ENCODE measurements at places on chromosomes 1 and 21.

DNA sequence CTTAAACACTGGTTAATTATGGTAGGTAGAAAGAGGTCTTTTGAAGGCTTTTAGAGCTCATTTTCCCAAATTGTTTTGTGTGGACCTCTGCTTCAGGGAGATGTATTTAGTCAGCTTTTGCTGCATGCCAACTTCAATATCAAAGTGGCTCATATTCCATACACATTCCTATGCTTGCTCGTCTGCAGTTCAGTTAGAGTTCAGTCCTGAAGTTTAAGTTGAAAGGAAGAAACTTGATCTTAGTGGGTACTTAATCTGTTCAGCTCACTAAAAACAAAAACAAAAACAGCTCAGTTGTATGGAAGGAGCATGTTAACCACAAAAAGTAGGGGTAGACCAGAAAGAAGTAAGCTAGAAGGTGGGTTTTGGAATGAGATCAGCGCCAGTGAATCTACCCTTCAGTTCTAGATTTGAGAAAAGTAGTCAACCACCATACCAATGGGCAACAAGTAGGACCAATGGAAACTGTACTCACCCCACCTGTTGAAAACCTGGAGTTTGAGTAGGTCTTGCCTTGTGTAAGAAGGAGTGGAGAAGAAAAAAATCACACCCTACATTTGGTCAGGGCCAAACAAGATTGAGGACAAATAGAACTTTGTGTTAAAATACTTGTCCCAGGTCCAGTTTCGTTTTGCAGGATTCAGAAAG, 58.0 kb downstream of the LEPR start:
- DNase-seq, result no peak

DNA sequence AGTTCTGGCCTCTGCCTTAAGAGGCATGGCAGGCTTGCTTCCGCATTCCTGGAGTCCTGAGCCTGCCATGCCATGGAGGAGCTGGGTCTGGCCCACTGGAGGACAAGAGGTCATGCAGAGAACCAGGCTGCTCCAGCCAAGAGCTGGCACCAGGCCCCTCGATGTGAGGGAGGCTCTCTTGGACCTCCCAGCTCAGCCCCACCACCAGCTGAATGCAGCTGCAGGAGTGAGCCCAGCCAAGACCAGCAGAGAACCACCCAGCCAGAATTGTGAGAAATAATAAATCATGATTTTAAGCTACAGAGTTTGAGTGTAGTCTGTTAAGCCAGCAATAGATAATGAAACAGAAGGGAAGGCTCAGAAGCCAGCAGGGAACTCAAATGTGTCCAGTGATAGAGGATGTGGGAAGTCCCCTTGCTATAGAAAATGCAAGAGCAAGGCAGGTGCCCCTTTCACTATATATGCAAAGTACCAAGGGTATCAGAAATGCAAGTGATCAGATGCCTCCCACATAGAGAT, 118.4 kb downstream of the HIVEP3 start:
- no peak for DNase-seq

DNA sequence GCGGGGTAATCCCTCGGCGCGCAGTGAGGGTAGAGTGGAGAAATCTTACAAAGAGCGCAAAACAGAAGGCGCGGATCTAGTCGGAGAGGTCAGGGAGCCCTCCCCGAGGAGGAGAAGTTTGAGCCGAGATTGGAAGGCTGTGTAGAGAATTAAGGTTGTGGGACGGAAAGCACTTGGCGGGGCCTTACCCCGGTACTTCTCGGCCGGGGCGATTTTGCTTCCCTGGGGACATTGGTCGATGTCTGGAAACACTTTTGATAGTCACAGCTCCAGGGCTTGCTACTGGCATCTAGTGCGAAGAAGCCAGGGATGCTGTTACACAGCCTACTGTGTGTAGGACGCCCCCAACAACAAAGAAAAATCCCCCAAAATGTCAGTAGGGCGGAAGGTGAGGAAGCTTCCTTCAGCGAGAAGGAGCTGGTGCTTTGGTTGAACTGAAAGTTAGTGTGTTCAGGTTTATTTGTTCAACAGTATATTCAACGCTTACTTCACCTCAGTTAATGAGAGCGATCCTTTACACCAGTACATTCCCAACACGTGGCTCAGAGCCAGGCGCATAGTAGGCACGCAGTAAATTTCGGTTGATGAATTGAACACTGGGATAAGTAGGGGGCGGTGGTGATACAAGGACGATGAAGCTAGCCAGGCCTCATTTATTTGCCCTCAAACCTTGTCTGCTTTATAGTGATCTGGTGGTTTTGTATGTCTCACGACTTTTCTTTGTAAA, 807 bp downstream of the CEP85 start:
- peak; percentile 45 for DNase-seq

DNA sequence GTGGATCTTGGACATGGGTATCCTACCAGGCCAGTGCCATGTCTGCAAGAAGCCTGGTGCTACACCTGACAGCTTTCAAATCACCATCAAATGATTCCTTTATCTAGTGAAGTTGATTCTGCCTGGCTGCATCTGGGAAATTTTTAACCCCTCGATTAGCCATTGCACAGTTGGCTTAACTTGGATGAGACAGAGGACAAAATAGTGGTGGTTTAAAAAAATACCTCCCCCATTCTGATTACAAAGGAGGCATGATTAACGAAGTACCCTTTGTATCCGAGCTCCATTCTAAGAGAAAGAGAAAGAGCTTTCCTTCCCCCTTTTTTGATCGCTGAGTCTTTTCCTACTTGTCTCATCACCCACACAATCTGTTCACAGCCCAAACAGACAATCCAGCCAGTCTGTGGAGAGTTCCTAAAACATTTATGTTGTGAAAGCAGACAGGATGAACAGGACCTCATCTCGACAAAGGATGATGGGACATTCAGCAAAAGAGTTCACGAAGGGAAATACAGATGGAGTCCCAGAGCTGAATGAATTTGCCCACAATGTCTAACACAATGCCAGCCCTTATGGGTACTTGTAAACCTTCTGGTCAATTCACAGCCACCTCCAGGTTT, 20.5 kb downstream of the WLS start:
- no peak for DNase-seq

DNA sequence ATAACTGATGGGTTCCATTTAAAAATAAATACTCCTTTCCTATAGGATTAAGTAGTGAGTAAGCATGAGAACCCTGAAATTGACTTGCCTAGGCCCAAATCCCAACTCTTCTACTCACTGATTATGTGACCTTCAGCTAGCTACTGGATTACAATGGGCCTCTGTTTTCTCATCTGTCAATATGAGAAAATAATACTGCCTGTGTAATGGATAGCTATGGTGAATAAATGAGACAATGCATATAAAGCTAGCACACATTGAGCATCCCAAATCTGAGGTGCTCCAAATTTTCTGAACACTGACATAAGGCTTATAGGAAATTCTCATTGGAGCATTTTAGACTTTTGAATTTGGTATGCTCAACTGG, 5.3 kb upstream of the LRRC8C start:
- no peak for DNase-seq

DNA sequence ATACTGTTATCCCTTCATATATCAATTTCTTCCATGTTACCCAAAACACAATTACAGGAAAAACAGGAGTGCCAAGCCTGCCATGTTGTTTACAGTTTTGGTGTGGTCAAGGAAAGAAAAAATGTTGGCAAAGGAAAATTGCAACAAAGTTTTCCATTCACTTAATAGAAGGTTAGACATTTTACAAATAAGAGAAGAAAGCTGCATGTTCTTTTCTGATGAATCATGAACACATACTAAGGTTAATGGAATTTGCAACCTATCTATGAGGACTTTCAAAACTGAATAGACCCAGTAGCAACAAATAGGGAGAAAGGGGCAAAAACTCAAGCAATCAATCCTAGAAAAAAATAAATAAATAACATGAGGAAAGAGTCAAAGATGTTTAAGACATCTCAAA, 556.7 kb downstream of the DPYD start:
- peak; percentile 26 for DNase-seq

GRCh38 chr1:43285269-43285990, at the start of gene C1orf210:
C1orf210 (minus strand) TSS chr1:43285581; CDS start chr1:43283270, 2,311 bp downstream.
- peak; percentile 94 for DNase-seq

GRCh38 chr1:12426030-12426429, 192.0 kb downstream of the DHRS3 start:
- DNase-seq, result no peak

GRCh38 chr1:60893136-60893930, 189.0 kb upstream of the NFIA start:
- no peak for DNase-seq

- no peak for DNase-seq
Observed at GRCh38 chr1:208118841-208119606, 125.2 kb downstream of the PLXNA2 start.

GRCh38 chr1:87169263-87169910, 159.3 kb upstream of the LMO4 start:
- no peak for DNase-seq

GRCh38 chr1:225817611-225818061, 7.7 kb downstream of the EPHX1 start:
- DNase-seq, result peak; percentile 84

DNA sequence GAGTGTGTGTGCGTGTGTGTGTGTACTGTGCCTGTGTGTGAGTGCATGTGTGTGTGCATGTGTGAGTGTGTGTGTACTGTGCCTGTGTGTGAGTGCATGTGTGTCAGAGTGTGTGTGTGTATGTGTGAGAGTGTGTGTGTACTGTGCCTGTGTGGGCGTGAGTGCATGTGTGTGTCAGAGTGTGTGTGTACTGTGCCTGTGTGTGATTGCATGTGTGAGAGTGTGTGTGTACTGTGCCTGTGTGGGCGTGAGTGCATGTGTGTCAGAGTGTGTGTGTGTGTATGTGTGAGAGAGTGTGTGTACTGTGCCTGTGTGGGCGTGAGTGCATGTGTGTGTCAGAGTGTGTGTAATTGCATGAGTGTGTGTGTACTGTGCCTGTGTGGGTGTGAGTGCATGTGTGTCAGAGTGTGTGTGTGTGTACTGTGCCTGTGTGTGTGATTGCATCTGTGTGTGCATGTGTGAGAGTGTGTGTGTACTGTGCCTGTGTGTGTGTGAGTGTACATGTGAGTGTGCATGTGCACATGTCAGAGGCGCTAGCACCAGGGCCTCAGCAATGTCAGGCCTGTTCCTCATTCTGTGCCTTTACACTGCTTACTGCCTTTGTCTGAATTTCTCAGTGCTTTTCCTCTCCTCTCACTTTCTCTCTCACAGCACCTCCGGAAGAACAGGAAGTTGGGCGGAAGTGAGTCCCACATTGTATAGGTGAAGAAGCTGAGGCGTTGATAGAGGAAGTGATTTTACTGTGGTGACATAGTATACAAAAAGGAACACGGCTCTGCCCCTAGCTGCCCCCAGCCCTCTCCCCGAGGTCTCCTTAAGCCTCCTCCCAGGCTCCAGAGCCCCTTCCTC, 4.9 kb downstream of the SLC5A9 start:
- DNase-seq, result no peak

DNA sequence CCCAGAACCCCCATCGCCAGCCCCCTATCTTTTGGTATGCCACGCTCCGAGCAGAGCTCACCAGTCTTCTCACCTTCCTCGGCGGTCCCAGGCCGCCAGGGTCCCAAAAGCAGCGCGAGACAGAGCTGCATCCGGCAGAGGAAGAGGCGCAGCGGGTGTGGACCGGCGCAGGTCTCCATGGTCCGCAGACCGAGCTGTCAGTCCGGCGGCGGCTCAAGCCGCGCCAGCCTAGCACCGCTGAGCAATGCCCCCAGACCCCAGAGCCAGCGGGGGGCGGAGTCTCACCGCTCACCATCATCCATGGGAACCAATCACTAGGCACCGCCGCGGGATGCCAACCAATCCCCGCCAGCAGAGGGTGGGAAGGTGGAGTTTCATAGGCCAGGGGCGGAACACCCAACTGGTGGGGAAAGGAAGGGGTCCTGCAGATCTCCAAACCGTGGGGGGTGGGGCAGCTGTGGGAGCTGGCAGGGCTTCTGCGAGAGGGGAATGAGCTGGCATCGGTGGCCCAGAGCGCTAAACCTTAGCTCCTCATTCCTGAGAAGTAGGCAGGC, at the start of gene EPHA10:
EPHA10 (minus strand) TSS at position 233 of the 554 bp plus-strand sequence; CDS start at position 179, 54 bp downstream.
- no peak for DNase-seq

GRCh38 chr1:218476385-218476784, 131.2 kb downstream of the TGFB2 start:
- DNase-seq, result peak; percentile 69

- no peak for DNase-seq
Observed at GRCh38 chr1:235375919-235376605, 8.8 kb downstream of the TBCE start.

- DNase-seq, result no peak
Observed at GRCh38 chr1:88399690-88400089, 284.4 kb upstream of the PKN2 start.

GRCh38 chr1:42140191-42140590, 13.0 kb upstream of the GUCA2B start:
- no peak for DNase-seq

- no peak for DNase-seq
Observed at GRCh38 chr1:197733324-197733723, 42.0 kb downstream of the DENND1B start.

- peak; percentile 50 for DNase-seq
Observed at GRCh38 chr1:209045331-209046057, 538.0 kb upstream of the CAMK1G start.

DNA sequence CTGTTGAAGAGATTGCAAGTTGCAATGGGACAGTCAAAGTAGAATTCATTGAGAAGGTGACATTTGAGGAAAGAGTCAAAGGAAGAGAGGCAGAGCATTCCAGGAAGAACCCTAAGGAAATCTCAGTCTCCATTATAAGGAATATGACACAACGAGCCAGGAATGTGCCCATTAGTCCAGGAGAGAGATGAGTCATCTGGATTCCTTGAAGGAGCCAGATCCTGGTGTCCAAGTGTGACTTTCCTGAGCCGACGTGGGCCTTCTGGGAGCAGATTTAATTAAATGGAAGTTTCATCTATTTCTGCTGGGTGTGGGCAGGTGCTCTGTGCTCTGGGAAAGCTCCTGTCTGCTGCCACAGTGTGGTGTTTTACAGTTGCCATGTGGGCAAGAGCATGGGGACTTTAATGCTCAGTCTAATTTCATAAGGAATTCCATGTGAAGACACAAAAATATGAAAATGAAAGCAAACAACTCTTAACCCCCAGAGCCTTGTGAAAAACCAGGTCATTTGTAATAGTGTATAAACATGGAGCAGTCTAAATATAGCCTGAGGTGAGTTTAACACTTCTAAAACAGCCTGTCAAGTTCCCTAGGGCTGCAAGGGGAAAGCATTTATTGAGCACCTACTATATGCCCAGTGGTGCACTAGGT, 111.4 kb upstream of the ARTN start:
- DNase-seq, result peak; percentile 93

DNA sequence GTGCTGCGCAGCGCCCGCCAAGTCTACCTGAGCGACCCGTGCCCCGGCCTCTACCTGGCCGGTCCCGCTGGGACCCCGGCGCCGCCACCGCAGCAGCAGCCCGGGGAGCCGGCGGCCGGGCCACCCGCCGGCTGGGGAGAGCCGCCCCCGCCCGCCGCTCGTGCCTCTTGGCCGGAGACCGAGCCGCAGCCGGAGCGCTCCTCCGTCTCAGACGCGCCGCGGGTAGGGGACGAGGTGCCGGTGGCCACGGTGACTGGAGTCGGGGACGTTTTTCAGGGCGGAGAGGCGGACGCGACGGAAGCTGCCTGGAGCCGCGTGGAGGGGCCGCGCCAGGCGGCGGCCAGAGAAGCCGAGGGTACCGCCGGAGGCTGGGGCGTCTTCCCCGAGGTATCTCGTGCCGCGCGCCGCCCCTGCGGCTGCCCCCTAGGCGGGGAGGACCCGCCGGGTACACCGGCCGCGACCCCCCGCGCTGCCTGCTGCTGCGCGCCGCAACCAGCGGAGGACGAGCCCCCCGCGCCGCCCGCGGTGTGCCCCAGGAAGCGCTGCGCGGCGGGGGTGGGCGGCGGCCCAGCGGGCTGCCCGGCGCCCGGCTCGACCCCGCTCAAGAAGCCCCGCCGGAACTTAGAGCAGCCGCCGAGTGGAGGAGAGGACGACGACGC, 646 bp downstream of the IER5 start:
- DNase-seq, result no peak

- DNase-seq, result no peak
Observed at GRCh38 chr1:61116421-61116820, 34.1 kb downstream of the NFIA start.
